ENCODE measurements at places on chromosomes 12 and 14.

- DNase-seq: no peak
Observed at GRCh38 chr14:44940944-44941343, 20.8 kb downstream of the KLHL28 start.

DNA sequence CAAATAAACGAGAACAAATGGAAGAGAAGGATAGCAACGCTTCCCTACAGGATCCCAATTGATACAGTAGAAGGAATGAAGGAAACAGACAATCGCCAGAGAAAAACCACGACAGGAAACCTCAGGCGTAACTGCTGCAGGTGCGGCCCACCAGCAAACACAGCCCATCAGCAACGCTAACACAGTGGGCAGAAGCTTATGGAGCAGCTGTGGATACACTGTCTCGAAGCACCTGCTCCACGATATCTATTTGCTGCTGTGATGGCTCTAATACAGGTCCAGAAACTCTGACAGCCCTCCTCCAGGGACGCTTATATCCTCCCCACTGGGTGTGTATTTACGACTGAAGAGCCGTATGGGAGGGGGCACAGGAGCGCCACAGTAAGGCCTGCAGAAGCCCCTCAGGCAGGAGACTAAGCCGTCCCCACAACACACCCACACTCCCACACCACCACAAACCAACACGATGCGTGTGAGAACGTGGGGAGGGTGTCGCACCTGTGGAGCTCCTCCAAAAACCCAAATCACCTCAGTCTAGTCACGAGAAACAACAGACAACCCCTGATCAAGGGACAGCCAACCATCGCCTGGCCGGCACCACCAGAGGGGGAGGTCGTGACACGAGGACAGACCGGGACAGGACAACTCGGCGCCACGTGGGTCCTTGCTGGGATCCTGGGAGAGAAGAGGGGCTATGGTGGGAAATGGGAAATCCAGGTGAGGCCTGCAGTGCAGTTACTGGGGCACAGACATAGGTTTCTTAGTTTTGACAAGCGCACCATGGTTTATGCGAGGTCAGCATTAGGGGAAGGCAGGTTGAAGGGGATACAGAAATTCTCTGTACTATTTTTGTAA, 24.0 kb downstream of the POLE start:
- no peak for DNase-seq

DNA sequence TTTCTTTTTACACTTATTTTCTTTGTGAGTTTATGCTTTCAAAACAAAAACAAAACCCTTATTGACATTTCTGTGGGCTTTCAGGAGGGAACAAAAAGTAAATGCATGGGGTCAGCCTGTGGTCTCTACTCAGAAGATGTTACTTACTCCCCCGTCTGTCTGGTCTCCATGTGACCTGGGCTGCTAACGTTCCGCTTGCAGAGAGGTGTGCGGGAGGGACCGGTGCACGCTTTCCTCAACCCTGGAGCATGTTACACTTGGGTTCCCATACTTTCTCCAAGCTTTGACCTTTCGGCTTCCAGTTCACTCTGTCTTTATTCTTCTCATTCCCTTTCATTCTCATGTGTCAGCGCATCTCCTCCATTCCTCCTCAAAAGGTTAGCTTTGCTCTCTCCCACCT, 36.5 kb downstream of the ZC3H14 start:
- no peak for DNase-seq

- DNase-seq: no peak
Observed at GRCh38 chr14:54730156-54730961, 163.4 kb downstream of the SAMD4A start.

GRCh38 chr12:39375206-39375808, 67.6 kb downstream of the KIF21A start:
- DNase-seq: no peak

DNA sequence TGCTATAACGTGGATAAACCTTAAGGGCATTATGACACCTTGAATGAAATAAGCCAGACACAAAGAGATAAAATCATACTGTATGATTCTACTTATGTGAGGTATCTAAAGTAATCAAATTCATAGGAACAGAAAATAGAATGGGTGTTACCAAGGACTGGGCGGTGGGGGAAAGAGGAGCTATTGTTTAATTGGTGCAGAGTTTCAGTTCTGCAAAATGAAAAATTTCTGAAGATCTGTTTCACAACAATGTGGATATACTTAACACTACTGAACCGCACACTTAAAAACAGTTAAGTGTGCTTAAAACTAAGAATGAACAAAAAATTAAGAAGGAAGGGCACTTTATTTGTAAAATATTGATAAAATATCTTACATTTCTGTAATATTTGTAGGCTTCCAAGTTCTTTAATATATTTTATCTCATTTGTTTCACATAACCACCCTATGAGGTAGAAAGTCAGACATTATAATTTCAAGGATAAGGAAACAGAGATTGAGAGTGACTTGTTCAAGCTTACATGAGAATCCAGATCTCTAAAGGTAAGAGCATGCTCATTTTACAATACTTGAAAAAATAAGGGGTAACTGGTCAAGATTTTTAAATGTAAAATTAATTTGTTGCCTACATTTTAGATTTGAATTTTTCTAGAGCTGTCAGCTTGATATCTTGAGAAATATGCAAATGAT, 14.9 kb downstream of the LTA4H start:
- no peak for DNase-seq

DNA sequence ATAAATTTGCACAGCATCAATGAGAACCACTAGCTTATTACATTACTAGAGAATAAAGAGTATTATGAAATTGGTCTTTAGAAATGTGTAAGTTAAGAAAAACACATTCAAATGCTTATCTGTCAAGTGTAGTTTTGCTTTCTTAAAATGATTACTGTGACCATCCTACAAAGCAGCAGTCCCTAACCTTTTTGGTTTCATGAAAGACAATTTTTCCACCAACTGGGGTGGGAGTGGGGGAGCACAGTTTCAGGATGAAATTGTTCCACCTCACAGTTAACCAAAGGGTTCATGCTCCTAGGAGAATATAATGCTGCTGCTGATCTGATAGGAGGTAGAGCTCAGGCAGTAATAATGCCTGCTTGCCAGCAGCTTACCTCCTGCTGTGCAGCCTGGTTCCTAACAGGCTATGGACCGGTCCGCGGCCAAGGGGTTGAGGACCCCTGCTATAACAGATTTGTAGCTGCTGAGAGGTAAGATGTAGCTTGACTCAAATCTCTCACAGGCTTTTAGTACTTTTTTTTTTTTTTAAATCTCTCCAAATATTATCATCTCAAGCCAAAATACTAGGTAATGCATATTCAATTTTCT, 45.4 kb downstream of the PPP4R3A start:
- no peak for DNase-seq

DNA sequence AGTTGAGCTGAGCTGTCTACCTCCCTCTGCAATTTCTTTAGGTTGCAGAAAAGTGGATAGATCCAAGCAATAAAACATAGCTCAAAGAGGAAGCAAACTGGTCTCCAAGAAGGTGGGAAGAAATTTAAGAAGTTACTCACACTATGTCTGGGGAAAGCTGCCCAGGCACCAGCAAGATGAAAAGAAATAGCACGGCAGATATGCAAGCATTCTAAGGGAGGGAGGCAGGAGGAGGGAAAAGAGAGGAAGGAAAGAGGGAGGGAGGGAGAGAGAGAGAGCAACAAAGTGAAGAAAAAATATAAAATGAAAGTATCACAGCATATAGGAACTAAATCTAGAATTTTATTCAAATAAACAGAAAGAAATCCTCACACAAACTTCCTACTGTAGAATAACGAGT, 240.7 kb downstream of the APAF1 start:
- DNase-seq: no peak

GRCh38 chr12:24820872-24821271, 128.0 kb downstream of the BCAT1 start:
- DNase-seq: no peak

GRCh38 chr12:121239351-121240061, 29.6 kb downstream of the P2RX4 start:
- DNase-seq: no peak

DNA sequence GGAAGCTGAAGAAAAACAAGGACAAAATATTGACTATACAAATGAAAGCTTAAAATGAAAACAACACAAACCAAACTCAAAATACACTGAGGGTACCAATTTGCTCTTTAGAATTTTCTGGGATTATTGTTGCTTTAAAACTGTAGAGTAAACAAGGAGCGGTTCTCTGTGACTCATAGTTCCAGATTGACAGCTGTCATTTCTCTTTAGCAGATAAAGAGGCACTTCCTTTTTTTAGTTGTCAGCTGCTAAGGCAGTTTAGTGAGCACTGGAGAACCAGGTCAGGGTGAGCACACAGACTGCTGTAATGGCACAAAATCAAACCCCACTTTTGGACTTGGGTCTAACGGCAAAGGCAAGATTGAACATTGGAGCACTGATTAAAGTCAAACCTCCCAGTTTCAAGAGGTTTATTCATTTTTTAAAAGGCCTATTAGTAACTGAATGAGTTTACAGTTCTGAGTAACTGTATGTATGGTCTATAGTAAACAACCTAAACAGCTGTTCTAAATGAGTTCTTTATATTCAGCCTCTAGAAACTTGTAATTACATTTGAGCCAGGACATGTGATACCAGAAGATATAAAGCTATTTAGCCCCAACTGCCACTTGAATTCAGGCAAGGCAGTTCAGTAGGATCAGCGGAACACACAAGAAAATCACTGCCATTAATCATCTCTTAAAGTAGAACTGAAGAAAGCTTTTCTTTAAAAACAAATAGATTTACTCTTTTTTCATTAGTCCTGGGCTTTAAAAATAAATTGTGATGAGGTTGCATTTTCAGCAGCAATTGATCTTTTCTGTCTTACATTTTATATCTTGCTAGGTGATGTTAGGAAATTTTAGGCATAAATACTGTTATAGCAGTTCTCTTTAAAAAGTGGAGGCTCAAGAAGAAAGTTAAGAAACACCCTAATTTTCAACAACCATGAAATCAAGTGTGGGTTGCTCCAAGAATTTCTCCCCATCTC, 71.7 kb upstream of the PRICKLE1 start:
- DNase-seq: no peak

- DNase-seq: no peak
Observed at GRCh38 chr12:62361048-62361447, 100.8 kb downstream of the USP15 start.

- DNase-seq: no peak
Observed at GRCh38 chr14:100470523-100470897, 116.7 kb downstream of the BEGAIN start.

DNA sequence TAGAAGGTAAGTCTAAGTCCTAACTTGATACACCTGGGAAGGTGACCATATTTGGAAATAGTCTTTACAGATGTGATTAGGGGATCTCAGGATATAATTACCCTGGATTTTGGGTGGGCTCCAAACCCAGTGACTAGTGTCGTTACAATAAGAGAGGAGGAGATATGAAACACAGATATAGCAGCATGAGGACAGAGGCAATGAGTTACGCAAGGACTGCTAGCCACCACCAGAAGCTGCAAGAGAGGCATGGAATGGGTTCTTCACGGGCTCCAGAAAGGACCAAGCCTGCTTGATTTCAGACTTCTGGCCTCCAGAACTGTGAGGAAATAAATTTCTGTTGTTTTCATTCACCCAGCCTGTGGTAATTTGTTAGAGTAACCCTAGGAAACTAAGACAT, 28.6 kb downstream of the FGFR1OP2 start:
- no peak for DNase-seq

DNA sequence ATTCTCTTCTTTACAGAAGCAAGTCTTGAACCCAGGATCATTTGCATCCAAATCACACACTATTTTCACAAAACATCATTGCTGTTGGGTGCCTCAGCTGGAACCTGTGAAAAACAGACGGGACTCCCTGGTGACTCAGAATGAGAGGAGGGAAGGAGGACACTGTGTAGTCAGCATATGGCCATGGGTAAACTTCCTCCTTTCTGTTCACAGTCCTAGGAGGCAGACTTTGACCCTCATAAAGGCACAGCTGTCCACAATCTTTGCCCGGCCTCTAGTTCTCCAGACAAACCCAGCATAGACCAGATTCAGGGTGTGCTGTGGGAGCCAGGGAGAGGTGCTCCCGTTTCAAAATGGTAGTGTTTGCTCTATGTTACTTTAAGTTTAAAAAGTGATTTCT, 62.0 kb downstream of the DYRK2 start:
- no peak for DNase-seq

- DNase-seq: no peak
Observed at GRCh38 chr12:80140005-80140404, 40.7 kb downstream of the OTOGL start.

DNA sequence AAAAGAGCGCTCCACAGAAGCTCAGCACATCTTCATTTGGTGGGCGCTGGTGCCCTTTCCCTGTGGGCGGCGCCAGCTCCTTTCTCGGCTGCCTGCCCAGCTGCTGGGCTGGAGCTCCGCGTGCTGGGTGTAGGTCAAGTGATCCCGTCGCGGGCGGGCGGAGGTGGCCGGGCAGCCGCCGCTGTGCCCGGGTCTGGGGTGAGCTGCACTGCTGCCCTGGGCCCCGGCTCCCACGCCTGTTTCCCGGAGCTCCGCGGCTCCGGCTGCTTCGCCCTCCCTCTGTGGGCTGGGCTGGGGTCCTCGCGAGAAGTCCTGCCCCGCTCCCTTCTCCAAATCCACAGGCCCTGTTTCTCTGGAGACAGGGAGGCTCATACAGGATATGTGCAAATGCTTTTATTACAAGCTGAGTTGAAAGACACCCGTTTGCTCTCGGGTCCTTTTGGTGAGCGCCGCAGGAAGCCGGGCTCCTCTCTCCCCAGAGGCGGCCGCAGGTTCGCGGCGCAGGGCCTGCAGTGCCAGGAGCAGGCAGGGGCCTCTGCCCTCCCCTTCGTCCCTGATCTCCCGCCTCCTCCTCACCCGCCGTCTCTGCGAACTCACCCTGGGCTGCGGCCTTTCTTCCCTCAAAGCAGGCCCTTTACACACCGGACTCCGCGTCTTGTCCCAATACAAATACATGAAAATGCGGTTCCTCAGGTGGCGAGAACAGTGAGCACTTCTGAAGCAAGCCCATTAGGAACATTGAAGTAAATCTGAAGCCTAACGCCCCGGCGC, 67.8 kb upstream of the CAPRIN2 start:
- DNase-seq: no peak

DNA sequence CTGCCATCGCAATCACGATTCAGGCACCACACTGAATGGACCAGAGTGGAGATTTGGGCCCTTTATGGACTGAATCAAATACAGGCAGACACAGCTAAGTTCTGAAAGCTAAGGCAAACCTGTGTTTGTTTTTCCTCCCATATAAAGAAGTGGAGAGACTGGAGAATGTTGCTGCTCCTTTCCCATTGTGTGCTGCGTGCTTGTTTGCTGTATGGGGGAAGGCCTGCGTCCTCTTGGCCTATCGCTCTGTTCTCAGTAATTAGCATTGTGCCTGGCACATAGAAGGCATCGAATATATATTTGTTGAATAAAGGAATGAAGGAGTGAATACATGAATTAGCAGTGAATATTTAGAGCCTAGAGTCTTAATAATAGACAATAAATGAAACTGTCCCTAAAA, 12.4 kb downstream of the ST8SIA1 start:
- no peak for DNase-seq

GRCh38 chr14:34693228-34693939, 21.0 kb downstream of the CFL2 start:
- DNase-seq: no peak

- no peak for DNase-seq
Observed at GRCh38 chr14:45249856-45250575, 3.0 kb downstream of the MIS18BP1 start.

DNA sequence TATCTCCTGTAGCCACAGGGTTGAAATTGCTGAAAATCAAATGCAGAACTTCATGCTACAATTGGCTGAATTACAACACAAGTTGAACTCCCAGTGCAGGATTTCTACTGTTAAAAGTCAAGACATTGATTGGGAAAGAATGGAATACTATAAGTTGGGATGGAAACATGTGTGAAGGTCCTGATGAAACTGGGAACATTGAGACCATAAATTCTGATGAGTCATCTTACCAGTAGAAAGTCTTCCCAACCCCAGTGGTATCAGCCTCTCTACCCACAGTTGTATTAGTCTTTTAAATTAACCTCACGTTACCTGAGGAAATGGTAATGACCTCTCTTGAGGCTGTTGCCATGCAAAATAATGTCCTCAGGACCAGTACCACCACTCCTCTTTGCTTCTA, 27.4 kb upstream of the DYRK2 start:
- DNase-seq: no peak

All from activated CD4-positive, CD25-positive, alpha-beta regulatory T cell treated with anti-CD3 and anti-CD28 coated beads, Interleukin-2, amount 50 U/mL, for 72 hours (primary cell).